ENCODE measurements at places on chromosomes 6 and 20. TPM values are rescaled to one million over a fixed set of nuclear protein-coding genes. Genes with fewer than 3 reads are reported as not detected.

CFAP61 gene
- total RNA-seq = not detected

DPPA5 gene
- not detected for total RNA-seq

IRAK1BP1 gene
- total RNA-seq = 3.2 TPM

AARS2 gene
- total RNA-seq = 21.3 TPM

ACTR5 gene
- 15.4 TPM for total RNA-seq

HLA-DMA gene
- total RNA-seq = 558 TPM

SLC22A23 gene
- total RNA-seq = 0.75 TPM

CASS4 gene
- 0.42 TPM for total RNA-seq

CALHM5 gene
- not detected for total RNA-seq

AGPAT4 gene
- 6.1 TPM for total RNA-seq

RAET1L gene
- total RNA-seq = not detected

SLC16A10 gene
- total RNA-seq = 0.70 TPM

CDH22 gene
- total RNA-seq = not detected

HRH3 gene
- not detected for total RNA-seq

LPA gene
- not detected for total RNA-seq

HSPA12B gene
- total RNA-seq = not detected

SLC22A2 gene
- not detected for total RNA-seq

FERMT1 gene
- not detected for total RNA-seq

GMPR gene
- total RNA-seq = not detected

SPTLC3 gene
- total RNA-seq = not detected

TUBB2B gene
- total RNA-seq = not detected

C6orf141 gene
- total RNA-seq = not detected

RFX6 gene
- total RNA-seq = not detected

ADGRF5 gene
- not detected for total RNA-seq

GSTA2 gene
- total RNA-seq = not detected

TRIM40 gene
- not detected for total RNA-seq

MCUR1 gene
- 11.2 TPM for total RNA-seq

TTI1 gene
- 33.9 TPM for total RNA-seq

HLA-DOA gene
- total RNA-seq = 209 TPM

TBX18 gene
- not detected for total RNA-seq

PI3 gene
- not detected for total RNA-seq

LMBRD1 gene
- total RNA-seq = 94.0 TPM

TRIM10 gene
- not detected for total RNA-seq

MUC22 gene
- not detected for total RNA-seq

ECT2L gene
- not detected for total RNA-seq

TP53TG5 gene
- not detected for total RNA-seq

EDN1 gene
- 2.6 TPM for total RNA-seq

CDC40 gene
- 52.4 TPM for total RNA-seq

TEAD3 gene
- total RNA-seq = 0.17 TPM

THBD gene
- total RNA-seq = not detected

C6orf58 gene
- not detected for total RNA-seq

HTR1B gene
- not detected for total RNA-seq

FAM217B gene
- total RNA-seq = 22.1 TPM

C2 gene
- total RNA-seq = 3.4 TPM

TOP1 gene
- 45.9 TPM for total RNA-seq

NHLRC1 gene
- total RNA-seq = 1.0 TPM

ZNF334 gene
- 0.07 TPM for total RNA-seq

NRN1 gene
- not detected for total RNA-seq

UFL1 gene
- 25.0 TPM for total RNA-seq

TFAP2A gene
- total RNA-seq = not detected

PAX1 gene
- total RNA-seq = not detected

NUP153 gene
- total RNA-seq = 74.6 TPM

LHFPL5 gene
- total RNA-seq = not detected

PTK7 gene
- total RNA-seq = not detected

SEMG1 gene
- total RNA-seq = not detected

ZKSCAN3 gene
- 11.0 TPM for total RNA-seq

OXT gene
- 1.4 TPM for total RNA-seq

PI16 gene
- total RNA-seq = 1.1 TPM

COL19A1 gene
- total RNA-seq = 56.9 TPM

DACT2 gene
- total RNA-seq = not detected
